Mesenteric fat pad (tissue), 1 donor: ENCODE measurements at places on chromosomes 5 and 9. TPM values are rescaled to one million over a fixed set of nuclear protein-coding genes. Genes with fewer than 3 reads are reported as not detected.

DNA sequence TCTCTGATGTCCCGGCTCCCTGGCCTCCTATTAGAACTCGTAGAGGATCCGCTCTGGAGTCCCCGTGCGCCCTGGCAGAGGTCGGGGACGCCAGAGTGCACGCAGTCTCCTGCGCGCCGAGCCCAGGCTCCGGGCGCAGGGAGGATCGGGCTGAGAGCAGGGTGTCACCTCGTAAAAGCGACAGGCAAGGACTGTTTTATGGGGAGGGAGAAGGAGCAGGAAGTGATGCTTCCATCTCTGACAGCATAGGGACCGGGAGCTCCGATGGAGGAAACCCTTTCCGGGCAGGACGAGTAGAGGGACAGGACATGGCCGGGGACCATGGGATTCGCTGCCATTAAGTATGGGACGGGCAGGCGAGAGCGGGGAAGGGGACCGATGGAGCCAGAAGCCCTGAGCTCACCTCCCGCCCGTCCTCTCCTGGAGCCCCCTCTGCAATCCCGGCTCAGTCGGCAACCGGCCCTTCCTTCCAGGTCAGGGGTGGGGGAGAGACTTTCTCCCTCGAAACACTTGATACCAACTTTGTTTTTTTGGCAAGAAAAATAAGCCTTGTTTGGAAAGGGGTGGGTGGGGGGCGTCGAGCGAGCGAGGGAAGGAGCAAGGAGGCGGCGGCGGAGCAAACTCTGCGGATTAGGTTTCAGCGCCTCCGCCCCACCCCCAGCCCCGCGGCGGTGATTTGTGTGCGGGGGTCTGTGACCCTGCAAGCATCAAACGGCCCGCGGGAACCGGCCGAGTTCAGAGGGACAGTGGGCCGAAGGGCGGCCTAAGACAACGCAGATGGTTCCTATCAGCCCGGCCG lies 12.6 kb downstream of the LMX1B start:
- DNase-seq: no peak

DNA sequence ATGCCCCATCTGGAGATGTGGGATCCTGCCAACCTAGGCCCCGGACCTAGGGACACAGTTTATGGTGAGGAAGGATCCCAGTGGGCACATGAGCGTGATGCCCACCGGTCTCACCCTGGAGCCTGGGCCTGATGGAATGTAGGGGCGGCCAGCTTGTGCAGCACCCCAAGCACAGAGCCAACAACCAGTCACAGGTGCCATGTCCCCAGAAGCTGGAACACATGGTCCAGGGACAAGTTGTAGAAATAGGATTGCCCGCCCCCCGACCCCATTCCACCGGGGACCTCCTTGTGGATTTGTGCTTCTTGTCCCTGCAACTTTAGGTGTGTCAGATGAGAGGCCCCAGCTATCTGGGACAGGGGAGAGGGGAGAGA lies 48.9 kb downstream of the C9orf50 start:
- DNase-seq: no peak

- DNase-seq: no peak
Observed at GRCh38 chr5:150519560-150519945, 11.6 kb downstream of the NDST1 start.

GRCh38 chr5:111869681-111870080 lies 112.7 kb upstream of the NREP start:
- DNase-seq: no peak

GRCh38 chr5:40666657-40667056 lies 13.1 kb upstream of the PTGER4 start:
- DNase-seq: no peak

- DNase-seq: peak; percentile 78
Observed at GRCh38 chr9:138053996-138054752, 176.6 kb downstream of the CACNA1B start.

DNA sequence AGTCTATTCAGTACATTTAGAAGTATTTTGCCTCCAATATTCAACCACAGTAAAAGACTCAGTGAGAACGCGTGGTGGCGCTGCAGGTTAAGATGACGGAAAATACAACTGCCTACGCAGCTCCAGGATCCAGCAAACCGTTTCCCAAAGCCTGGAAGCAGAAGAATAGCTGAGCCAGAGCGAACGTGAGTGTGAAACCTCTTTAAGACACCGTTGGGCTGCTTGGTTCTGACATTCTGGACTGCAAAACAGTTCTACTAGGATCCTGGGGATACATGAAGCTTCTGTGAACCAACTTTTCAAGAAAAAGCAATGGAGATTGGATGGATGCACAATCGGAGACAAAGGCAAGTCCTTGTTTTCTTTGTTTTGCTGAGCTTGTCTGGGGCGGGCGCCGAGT lies at the start of gene PCDHB16:
Gene PCDHB16, plus strand, starts transcription at position 140 of the 400 bp plus-strand sequence. Its CDS starts 173 bp downstream, at position 313.
- no peak for DNase-seq

SMU1 gene
- 17.6 TPM for total RNA-seq

DNA sequence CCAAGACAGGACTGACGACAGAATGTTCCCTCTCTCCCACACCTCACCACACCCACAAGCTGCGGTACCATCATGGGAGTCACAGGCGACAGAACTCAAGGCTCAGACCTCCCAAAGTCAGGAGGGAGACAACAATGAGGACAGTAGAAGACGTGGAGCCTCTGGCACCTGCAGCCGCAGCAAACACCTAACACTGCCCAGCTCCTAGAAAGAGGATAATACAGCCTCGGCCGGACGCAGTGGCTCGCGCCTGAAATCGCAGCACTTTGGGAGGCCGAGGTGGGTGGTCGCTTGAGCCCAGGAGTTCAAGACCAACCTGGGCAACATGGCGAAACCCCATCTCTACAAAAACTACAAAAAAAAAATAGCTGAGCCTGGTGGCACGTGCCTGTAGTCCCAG lies 13.2 kb upstream of the PRDM12 start:
- DNase-seq: no peak

DNA sequence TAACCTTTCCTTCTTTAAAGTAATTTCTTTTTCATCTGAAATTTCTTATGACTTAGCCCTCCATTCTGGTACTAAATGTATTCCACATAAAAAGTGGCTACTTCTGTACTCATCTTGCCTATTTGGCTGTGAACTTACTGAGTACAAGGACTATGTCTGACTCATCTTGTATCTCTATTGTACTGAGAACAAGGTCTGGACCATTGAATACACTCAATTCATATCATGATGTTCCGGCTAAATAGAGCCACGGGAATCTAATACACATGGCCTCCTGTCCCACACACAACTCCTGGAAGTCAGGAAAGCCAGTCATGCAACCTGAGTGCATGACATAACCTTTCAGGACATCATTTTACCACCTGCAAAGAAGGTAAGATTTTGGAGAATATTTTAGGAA lies 203.9 kb downstream of the PLK2 start:
- DNase-seq: no peak

DNA sequence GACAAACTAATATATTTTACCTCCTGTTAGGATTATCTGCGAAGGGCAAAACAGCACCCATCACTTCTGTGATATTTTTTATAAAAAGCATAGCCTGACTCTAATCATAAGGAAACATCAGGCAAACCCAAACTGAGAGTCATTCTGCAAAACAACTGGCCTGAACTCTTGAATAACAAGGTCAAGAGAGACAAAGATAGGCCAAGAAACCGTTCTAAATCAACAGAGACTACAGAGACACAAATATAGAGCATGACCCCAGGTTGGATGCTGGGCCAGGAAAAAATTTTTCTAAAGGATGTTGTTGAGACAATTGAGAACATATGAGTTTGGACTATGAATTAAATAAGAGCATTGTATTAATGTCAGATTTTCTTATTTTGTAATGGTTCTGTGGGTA lies 384.9 kb downstream of the NFIB start:
- no peak for DNase-seq

- no peak for DNase-seq
Observed at GRCh38 chr9:15354713-15355112, 47.7 kb upstream of the TTC39B start.

- no peak for DNase-seq
Observed at GRCh38 chr5:16521521-16522483, 56.2 kb upstream of the ZNF622 start.

RANBP3L gene
- not detected for total RNA-seq

DNA sequence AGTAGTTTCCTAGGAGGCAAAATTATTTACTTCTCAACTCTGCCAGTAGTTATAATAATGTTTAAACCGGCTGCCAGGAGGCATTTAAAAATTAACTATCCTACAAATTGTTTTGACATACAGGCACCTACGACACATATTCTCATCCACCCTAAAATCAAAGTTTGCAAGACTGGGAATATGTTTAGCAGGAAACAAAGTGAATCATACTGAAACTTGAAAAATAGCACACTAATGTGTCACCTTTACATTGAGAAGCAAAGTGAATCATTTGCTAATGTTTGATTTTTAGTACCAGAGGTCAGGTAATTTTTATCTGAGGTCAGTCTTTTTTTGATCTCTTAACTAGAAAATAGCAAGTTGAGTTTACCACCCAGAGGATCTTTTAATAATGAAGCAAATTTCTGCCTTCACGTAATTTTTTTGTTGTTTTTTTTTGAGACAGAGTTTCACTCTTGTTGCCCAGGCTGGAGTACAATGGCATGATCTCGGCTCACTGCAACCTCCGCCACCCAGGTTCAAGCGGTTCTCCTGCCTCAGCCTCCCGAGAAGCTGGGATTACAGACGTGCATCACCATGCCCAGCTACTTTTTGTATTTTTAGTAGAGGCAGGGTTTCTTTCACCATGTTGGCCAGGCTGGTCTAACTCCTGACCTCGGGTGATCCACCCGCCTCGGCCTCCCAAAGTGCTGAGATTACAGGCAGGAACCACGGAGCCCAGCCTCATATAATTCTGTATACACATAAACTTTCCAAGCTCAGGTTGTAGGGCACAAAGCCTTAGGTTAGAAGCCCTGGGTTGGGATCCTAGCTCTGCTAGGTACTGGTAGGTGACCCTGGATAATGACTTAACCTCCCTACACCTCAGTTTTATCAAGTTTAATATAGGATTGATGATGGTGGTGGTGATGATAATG lies 124.3 kb downstream of the UGCG start:
- no peak for DNase-seq

RHOBTB3 gene
- 160 TPM for total RNA-seq

DNAJA1 gene
- 112 TPM for total RNA-seq

- no peak for DNase-seq
Observed at GRCh38 chr5:107381189-107381856, 289.4 kb downstream of the EFNA5 start.

- DNase-seq: no peak
Observed at GRCh38 chr9:136429683-136430491, 9.8 kb downstream of the INPP5E start.

FUBP3 gene
- 49.5 TPM for total RNA-seq

- DNase-seq: no peak
Observed at GRCh38 chr9:27377147-27377807, 80.3 kb upstream of the EQTN start.

DNA sequence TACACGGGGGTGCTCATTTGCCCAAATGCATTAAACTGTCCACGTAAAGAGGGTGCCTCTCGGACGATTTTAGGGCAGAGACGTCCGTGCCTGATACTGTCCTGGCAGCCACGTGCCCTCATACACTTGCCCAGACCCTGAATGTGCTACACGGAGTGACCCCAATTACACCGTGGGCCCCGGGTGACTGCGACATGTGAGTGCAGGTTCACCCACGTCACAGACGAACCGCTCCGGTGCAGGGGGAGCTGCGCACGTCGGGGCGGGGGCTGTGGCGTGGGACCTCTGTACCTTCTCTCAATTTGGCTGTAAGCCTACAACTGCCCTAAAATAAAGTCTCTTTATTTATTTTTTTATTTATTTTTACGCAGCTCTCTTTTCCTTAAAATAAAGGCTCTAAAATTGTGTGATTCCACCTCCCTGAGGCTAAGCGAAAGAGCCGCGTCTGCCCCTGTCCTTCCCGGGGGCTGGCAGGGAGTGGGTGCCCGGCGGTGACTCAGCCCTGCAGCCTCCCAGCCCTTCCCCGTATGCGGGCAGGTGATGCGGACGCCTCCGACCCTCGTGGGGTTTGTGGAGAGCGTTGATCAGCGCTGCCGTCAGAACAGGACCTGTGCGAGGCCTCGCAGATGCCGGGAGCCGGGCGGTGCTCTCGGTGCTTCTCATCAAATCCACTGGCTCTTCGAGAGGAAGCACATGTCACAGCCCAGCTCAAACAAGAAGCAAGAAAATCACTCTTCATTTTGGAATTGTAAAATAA lies 9.2 kb upstream of the EGFL7 start:
- DNase-seq: no peak

- no peak for DNase-seq
Observed at GRCh38 chr5:137636830-137637714, 98.8 kb downstream of the KLHL3 start.

DNA sequence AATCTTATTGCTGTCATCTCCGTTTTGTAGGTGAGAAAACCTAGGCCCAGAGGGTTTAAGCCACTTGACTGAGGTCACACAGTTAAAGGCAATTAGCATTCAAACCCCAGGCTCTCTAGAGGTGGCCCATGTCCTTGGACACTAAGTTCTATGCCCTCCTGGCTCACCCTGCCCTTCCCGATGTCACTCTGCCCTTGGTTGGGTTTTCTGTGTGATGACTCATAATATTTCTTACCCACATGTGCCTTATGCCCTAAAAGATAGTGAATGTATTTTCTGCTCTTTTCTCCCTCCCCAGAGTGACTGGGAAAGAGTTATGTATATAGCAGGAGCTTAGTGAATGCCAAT lies 174.5 kb upstream of the PITX1 start:
- peak; percentile 14 for DNase-seq

GRCh38 chr5:120507197-120507596 lies 43.1 kb downstream of the PRR16 start:
- DNase-seq: no peak

C5orf46 gene
- not detected for total RNA-seq

GRCh38 chr5:55546947-55547346 lies 12.2 kb upstream of the PLPP1 start:
- DNase-seq: no peak

NUTM2F gene
- total RNA-seq: not detected

- DNase-seq: no peak
Observed at GRCh38 chr9:111414406-111414805, 69.8 kb downstream of the ECPAS start.
